ENCODE measurements at places on chromosomes 6 and 20. TPM values are rescaled to one million over a fixed set of nuclear protein-coding genes. Genes with fewer than 3 reads are reported as not detected.
A peak's percentile ranks its signal among the peaks of the same experiment; 100 is the strongest.

LY86 gene
- 58.1 TPM for total RNA-seq

PPP1R14C gene
- total RNA-seq = 0.32 TPM

ANGPT4 gene
- total RNA-seq = not detected

SCRT2 gene
- total RNA-seq = not detected

PRDM13 gene
- total RNA-seq = 0.07 TPM

ZFP57 gene
- total RNA-seq = 5.2 TPM

- no peak overlapping the region for H3K27ac ChIP-seq
- peaks cover 14% of the 10 kb centered on the region for H3K27me3 ChIP-seq
- H3K4me3 ChIP-seq = no peak overlapping the region
- H3K4me1 ChIP-seq = no peaks in the 10 kb centered on the region
Observed at GRCh38 chr6:39834866-39835265, 42.7 kb downstream of the DAAM2 start.

GRCh38 chr6:77536701-77537100 lies 73.4 kb upstream of the HTR1B start:
- no peak overlapping the region for H3K4me3 ChIP-seq
- H3K27ac ChIP-seq = no peak overlapping the region
- H3K4me1 ChIP-seq = no peaks in the 10 kb centered on the region
- no peak for DNase-seq
- no peaks in the 10 kb centered on the region for H3K27me3 ChIP-seq

GRCh38 chr6:112939563-112939962 lies 592.4 kb downstream of the RFPL4B start:
- no peaks in the 10 kb centered on the region for H3K27me3 ChIP-seq
- no peak overlapping the region for H3K4me3 ChIP-seq
- no peaks in the 10 kb centered on the region for H3K4me1 ChIP-seq

GRCh38 chr20:45306431-45306982 lies at the start of gene RBPJL:
TSS of gene RBPJL (plus strand) at chr20:45306840. CDS start at chr20:45306923, 83 bp downstream.
- H3K27me3 ChIP-seq = peaks cover 47% of the 10 kb centered on the region
- peaks cover 8% of the 10 kb centered on the region for H3K4me1 ChIP-seq
- no peak within 1 kb of the TSS for H3K4me3 ChIP-seq
- no peaks in the 10 kb centered on the region for H3K36me3 ChIP-seq
- no peak within 1 kb of the TSS for H3K27ac ChIP-seq

DNA sequence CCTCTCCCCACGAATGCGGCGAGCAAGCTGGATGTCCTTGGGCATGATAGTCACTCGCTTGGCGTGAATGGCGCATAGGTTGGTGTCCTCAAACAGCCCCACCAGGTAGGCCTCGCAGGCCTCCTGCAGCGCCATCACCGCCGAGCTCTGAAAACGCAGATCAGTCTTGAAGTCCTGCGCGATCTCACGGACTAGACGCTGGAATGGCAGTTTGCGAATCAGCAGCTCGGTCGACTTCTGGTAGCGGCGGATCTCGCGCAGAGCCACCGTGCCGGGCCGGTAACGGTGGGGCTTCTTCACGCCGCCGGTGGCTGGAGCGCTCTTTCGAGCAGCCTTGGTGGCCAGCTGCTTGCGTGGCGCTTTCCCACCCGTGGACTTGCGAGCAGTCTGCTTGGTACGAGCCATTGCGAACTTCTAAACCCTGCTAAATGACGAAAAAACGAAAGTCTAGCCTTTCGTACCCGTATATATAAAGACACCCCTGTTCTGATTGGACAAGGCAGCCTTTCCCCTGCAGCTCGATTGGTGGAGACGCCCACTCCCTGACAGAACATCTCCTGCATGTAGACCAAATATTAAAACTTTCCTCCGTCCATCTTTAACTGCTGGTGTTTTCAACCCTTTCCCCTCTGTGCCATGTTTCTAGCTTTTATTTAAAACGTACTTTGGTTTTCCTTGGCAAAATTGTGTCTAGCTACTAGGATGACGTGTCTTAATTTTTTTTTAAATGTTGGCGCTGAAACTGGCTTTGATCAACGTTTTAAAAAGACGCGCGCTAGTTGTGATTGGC lies 109.8 kb downstream of the HFE start:
- peaks cover 35% of the 10 kb centered on the region for H3K36me3 ChIP-seq
- DNase-seq = peak; percentile 63
- H3K27me3 ChIP-seq = no peaks in the 10 kb centered on the region
- H3K4me3 ChIP-seq = peak overlapping the region; percentile 93
- peaks cover 52% of the 10 kb centered on the region for H3K4me1 ChIP-seq
- peak overlapping the region; percentile 96 for H3K27ac ChIP-seq

GRCh38 chr6:161111261-161111660 lies 119.7 kb downstream of the MAP3K4 start:
- H3K27me3 ChIP-seq = no peaks in the 10 kb centered on the region
- peaks cover 95% of the 10 kb centered on the region for H3K36me3 ChIP-seq
- DNase-seq = no peak
- H3K4me1 ChIP-seq = no peaks in the 10 kb centered on the region

GRCh38 chr6:23537828-23538227 lies 588.2 kb upstream of the NRSN1 start:
- H3K4me3 ChIP-seq = no peak overlapping the region
- H3K4me1 ChIP-seq = no peaks in the 10 kb centered on the region
- H3K27me3 ChIP-seq = no peaks in the 10 kb centered on the region
- H3K27ac ChIP-seq = no peak overlapping the region
